Activated CD4-positive, alpha-beta memory T cell treated with anti-CD3 and anti-CD28 coated beads, Interleukin-2, amount 10 ng/mL, durations not matched to agents 7 days and 5 days (primary cell): ENCODE measurements at places on chromosomes 5 and 9. TPM values are rescaled to one million over a fixed set of nuclear protein-coding genes. Genes with fewer than 3 reads are reported as not detected.

DNA sequence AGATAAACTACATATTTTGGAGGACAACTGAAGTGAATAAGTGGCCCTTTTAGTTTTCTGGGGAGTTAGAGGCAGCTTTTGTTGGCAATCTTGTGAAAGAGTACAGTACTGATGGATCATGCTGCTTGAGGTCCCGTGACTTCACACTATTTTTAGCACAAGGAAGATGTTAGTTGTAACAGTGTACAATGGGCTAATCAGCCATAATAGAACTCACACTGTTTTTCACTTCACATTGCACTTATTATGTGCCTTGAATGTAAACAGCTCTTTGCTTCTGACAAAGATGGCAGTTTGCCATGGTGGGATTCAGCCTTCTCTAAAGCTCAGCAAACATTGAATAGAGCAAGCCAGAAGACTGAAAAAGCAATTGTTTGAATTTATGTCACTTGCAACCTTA lies 176.7 kb upstream of the ZNF608 start:
- H3K27ac ChIP-seq: no peak overlapping the region
- no peak overlapping the region for H3K4me3 ChIP-seq
- H3K27me3 ChIP-seq: no peaks in the 10 kb centered on the region
- H3K36me3 ChIP-seq: no peaks in the 10 kb centered on the region
- no peak for DNase-seq

DNA sequence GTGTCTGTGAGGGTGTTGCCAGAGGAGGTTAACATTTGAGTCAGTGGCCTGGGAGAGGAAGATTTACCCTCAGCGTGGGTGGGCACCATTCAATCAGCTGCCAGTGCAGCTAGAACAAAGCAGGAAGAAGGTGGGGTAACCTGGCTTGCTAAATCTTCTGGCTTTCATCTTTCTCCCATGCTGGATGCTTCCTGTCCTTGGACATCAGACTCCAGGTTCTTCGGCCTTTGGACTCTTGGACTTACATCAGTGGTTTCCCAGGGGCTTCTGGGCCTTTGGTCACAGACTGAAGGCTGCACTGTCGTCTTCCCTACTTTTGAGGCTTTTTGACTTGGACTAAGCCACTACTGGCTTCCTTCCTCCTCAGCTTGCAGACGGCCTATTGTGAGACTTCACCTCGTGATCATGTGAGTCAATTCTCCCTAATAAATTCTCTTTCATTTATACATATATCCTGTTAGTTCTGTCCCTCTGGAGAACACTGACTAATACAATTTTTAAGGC lies 38.1 kb downstream of the PBX3 start:
- peak overlapping the region; percentile 3 for H3K4me3 ChIP-seq
- H3K27ac ChIP-seq: peak overlapping the region; percentile 23
- peaks cover 14% of the 10 kb centered on the region for H3K4me1 ChIP-seq
- no peaks in the 10 kb centered on the region for H3K27me3 ChIP-seq
- peaks cover 19% of the 10 kb centered on the region for H3K36me3 ChIP-seq
- no peak for DNase-seq

CRB2 gene
- total RNA-seq: 0.03 TPM

GRCh38 chr5:15263942-15264341 lies 236.0 kb upstream of the FBXL7 start:
- H3K27ac ChIP-seq: no peak overlapping the region
- H3K36me3 ChIP-seq: no peaks in the 10 kb centered on the region
- no peak overlapping the region for H3K4me3 ChIP-seq
- H3K4me1 ChIP-seq: no peaks in the 10 kb centered on the region
- no peaks in the 10 kb centered on the region for H3K27me3 ChIP-seq

DNA sequence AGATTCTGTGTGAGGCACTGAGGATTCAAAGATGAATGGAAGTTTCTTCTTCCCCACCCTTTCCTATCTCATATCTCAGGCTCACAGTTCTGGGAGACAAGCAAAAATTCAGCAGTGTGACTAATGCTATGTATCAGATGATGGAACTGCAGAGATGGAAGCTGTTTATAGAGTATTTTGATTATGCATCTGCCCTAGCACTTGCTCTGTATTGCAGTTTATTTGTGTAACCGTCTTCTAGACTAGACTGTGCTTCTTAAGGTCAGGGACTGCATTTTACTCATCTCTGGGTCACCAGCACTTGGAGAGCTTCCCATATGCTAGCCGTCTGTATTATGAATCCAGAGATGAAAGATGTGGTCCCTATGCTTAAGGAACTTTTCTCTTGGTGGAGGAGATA lies 12.6 kb downstream of the CAVIN4 start:
- no peak overlapping the region for H3K4me3 ChIP-seq
- peaks cover 1% of the 10 kb centered on the region for H3K4me1 ChIP-seq
- H3K36me3 ChIP-seq: no peaks in the 10 kb centered on the region
- no peak for DNase-seq

DNA sequence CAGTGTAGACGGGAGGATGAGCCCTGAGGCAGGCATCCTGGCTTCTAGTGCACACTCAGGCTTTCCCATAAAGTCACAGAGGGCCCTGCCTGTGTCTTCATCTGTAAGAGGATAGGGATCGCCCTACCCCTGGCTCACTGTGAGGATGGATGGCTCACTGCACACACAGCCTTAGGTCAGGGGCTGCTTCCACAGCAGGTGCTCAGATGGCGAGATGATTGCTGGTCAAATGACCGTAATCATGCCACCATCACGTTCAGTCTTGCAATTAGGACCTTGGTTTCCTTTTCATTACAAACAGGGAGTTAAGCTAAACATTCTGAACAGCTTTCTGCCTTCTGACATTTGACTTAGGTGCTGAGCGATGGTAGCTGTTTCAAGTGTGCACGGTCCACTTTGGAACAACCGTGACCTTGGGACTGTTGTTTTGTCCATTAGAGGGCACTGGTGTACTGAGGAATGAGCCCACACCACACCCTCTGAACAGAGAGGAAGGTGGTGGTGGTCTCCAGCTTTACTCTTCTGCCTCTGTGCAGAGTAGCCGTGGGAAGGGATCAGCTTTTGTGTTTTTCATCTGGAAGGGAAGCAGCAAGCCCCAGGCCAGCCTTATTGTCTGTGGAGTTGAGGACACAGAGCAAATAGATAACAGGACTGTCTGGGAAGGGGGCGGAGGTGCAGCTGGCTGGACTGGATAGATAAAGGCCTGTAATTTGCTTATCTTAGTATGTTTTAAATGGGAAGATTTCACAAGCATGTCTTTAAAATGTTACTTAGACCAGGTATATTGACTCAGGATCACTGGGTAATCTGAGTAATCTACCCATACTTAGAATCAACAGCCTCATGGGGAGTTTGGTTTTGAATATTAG lies 183.1 kb downstream of the TRIO start:
- no peak overlapping the region for H3K27ac ChIP-seq
- DNase-seq: no peak
- H3K36me3 ChIP-seq: no peaks in the 10 kb centered on the region
- H3K4me1 ChIP-seq: peaks cover 5% of the 10 kb centered on the region

DNA sequence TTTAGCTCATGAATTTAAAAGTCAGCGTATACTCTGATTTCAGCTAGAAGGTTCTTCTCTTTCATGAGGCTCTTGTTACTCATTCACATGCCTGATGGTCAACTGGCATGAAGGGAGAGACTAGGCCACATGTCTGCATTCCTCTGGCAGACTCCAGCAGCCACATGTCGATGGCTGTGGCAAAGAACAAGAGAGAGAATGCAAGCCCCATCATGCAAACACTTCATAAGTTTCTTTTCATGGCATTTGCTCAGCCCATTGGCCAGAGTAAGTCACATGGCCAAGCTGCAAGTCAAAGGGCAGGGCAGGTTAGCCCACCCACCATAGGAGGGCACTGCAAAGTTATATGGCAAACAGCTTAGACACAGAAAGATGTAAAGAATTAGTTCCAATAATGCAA lies 5.4 kb downstream of the KCNV2 start:
- H3K27ac ChIP-seq: no peak overlapping the region
- H3K27me3 ChIP-seq: no peaks in the 10 kb centered on the region
- peak; percentile 18 for DNase-seq
- no peaks in the 10 kb centered on the region for H3K4me1 ChIP-seq

- no peak overlapping the region for H3K4me3 ChIP-seq
- H3K4me1 ChIP-seq: no peaks in the 10 kb centered on the region
- no peak for DNase-seq
- H3K27me3 ChIP-seq: peaks cover 9% of the 10 kb centered on the region
- H3K27ac ChIP-seq: no peak overlapping the region
Measured at GRCh38 chr9:1997646-1998045, 17.5 kb upstream of the SMARCA2 start.

DNA sequence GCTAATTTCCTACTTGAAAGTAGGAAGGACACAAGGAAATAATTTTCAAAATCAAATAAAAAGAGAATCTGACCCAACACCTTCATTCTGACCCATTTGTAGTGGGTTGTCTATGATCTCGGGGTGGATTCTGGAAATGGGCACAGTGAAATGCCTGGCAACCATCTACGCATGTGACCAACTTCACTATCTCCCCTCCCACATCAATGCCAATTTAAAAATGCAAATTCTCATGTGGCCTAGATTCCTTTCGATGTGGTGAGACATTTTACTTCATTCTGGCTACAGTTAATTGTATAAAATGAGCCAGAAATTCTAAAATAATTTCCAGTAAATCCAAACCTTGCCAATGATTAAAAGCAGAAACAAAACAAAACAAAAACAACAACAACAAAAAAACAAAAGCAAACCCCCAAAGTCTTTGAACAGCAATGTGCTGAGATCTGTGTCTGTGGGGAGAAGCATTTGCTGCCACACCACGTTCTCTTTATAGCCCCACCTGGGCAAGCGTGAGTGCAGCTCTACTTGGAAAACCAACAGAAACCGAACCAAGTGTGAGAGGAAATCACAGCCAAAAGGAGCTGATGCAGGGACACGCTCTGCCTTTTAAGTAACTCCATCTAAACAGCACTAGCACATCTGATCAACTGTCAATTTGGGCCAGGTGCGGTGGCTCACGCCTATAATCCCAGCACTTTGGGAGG lies 59.0 kb downstream of the USP20 start:
- H3K27ac ChIP-seq: peak overlapping the region; percentile 100
- H3K4me3 ChIP-seq: peak overlapping the region; percentile 31
- DNase-seq: peak; percentile 48
- H3K27me3 ChIP-seq: no peaks in the 10 kb centered on the region

DNA sequence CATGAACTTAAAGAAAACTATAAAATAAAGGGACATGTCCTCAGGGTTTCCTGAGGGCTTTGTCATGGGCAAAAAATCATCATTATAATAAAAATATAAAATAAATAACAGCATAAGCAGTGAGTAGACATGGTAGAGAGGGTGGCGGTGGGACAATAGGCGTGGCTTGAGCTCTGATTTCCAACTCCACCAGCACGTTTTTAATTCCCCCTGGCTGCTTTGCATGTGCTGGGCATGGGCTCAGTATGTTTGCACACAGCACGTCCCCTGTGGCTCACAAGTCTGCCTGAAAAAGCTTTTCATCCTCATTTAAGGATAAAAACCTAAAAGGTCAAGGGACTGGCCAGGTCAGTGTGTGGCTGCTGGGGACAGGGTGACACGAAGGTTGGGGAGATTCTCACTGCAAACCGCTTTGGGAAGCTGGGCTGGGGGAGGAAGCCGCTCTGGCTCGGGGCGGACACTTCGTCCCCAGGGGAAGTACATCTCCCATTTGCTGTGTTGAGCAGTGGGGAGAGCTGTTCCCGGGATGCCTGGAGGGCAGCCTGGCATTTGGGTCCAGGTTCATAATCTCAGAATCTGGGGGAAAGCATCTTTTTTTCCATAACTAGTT lies 32.6 kb downstream of the NKX2-5 start:
- no peaks in the 10 kb centered on the region for H3K4me1 ChIP-seq
- no peak for DNase-seq
- no peaks in the 10 kb centered on the region for H3K36me3 ChIP-seq
- H3K4me3 ChIP-seq: no peak overlapping the region
- no peak overlapping the region for H3K27ac ChIP-seq

PCDHGC5 gene
- not detected for total RNA-seq

- H3K4me1 ChIP-seq: no peaks in the 10 kb centered on the region
- DNase-seq: no peak
- H3K27me3 ChIP-seq: peaks cover 46% of the 10 kb centered on the region
- H3K4me3 ChIP-seq: no peak overlapping the region
- H3K36me3 ChIP-seq: no peaks in the 10 kb centered on the region
Measured at GRCh38 chr9:99445371-99445891, 223.3 kb downstream of the SEC61B start.

ZNG1E gene
- 30.7 TPM for total RNA-seq

GRCh38 chr5:68545636-68546295 lies 330.2 kb downstream of the PIK3R1 start:
- peaks cover 5% of the 10 kb centered on the region for H3K27me3 ChIP-seq
- no peaks in the 10 kb centered on the region for H3K4me1 ChIP-seq
- no peak overlapping the region for H3K4me3 ChIP-seq
- no peaks in the 10 kb centered on the region for H3K36me3 ChIP-seq
- no peak overlapping the region for H3K27ac ChIP-seq
- DNase-seq: no peak
